Thymus (tissue), 14 donors: ENCODE measurements at places on chromosomes 11 and 22. TPM values are rescaled to one million over a fixed set of nuclear protein-coding genes. Genes with fewer than 3 reads are reported as not detected.

Gene CRACR2B
- total RNA-seq, result 0.57 TPM

Gene KLHL35
- total RNA-seq, result 0.57 TPM

Gene TECTA
- total RNA-seq, result 0.19 TPM

Gene APOL4
- 4.8 TPM for total RNA-seq

Gene CSKMT
- total RNA-seq, result 31.1 TPM

Gene IL10RA
- 22.7 TPM for total RNA-seq

DNA sequence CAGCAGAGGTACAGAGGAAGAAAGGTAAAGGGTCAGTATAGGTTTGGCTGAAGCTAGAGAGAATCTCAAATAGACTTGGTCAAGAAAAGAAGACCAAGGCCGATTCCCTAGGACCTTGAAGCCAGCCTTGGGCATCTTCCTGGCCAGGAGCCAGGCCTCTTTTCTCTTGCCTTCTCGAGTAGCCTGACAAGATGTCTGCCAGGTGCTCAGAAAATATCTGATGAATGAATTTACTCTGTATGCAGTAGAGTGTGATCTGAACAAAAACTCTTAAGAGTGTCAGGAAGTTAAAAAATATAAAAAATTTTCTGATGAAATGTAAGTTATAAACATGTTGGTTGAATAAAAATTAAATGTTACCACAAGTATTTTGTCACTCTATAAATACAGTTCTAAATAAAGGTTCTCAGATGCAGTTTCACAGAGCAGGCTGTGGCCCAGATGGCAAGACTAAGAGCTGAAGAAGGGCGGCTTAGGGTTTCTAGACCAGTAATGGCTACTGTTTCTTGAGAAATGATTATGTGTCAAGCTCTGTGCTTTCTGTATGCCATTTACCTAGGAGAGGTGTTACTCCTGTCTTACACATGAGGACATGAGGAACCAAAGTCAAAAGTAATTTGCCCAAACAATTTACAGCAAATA is 98.1 kb downstream of the ATXN10 start:
- no peaks in the 10 kb centered on the region for H3K27me3 ChIP-seq
- H3K27ac ChIP-seq, result no peak overlapping the region
- H3K36me3 ChIP-seq, result peaks cover 2% of the 10 kb centered on the region

GRCh38 chr11:47571895-47572294 is 6.5 kb downstream of the PTPMT1 start:
- H3K36me3 ChIP-seq, result peaks cover 26% of the 10 kb centered on the region
- H3K27me3 ChIP-seq, result no peaks in the 10 kb centered on the region
- H3K4me1 ChIP-seq, result no peaks in the 10 kb centered on the region
- no peak overlapping the region for H3K27ac ChIP-seq
- no peak overlapping the region for H3K4me3 ChIP-seq
- DNase-seq, result no peak

DNA sequence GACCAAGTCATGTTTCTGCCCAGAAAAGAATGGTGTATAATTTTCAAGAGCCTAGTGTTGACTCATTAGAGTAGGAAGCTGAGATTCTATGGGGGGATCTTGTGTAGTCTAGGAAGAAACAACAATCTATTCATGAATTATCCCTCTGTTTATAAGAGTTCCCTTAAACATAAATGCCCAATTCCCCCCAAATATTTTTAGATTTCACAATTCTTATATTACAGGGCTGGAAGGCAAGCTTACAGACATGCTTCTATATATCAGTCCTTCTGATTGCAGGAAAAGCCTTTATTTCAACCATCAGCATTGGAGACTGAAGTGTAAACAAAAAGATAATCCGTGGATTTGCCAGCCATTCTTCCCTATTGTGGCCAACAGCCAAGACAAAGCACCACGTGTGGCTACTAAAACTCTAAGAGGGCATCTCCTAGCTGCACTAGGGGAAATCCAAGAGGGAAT is 71.4 kb downstream of the NAT10 start:
- DNase-seq, result no peak
- no peaks in the 10 kb centered on the region for H3K27me3 ChIP-seq
- H3K27ac ChIP-seq, result no peak overlapping the region
- no peak overlapping the region for H3K4me3 ChIP-seq
- no peaks in the 10 kb centered on the region for H3K36me3 ChIP-seq
- peaks cover 18% of the 10 kb centered on the region for H3K4me1 ChIP-seq

- no peak overlapping the region for H3K4me3 ChIP-seq
- H3K4me1 ChIP-seq, result no peaks in the 10 kb centered on the region
- no peak overlapping the region for H3K27ac ChIP-seq
- H3K36me3 ChIP-seq, result peaks cover 32% of the 10 kb centered on the region
- DNase-seq, result no peak
Measured at GRCh38 chr11:113736323-113736722, 30.2 kb upstream of the TMPRSS5 start.

DNA sequence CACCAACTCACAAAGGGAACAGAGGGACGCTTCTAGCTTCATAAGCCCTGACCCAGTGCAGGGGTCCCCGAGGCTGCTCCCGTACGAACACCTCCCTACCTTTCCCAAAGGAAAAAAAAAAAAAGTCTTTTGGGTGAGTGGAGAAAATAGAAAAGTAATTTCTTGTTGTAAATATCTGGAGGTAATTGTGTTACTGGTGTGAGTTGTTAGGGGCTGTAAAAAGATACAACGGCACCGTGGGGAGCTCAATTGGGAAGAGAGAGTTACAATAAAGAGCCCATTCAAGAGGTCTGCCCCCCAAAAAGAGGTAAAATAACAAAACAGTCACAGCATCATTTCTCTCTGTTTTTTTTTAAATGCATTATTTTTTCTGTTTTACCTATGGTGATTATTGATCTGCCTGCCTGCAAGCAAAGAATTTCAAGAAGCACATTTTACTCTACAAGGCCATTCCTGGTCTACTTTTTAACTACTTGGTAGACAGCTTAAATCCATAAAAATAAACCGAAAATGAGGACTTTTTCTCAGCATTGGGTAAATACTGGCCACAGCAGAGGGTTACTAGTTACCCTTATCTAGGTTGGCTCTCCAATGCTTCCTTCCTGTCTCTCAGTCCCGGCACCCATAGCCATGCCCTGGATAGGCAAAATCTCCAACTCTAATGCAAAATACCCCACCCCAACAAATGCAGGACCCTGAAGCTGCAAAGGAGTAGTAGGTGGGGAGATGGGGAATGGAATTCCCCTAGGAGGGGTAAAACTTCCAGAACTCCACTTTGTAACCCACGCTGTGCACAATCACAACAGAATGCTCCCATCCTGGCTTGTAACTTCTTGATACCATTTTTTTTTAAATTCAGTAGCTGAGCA is 3.1 kb downstream of the PAX6 start:
- no peaks in the 10 kb centered on the region for H3K36me3 ChIP-seq
- no peak overlapping the region for H3K4me3 ChIP-seq
- no peak for DNase-seq
- peaks cover 100% of the 10 kb centered on the region for H3K27me3 ChIP-seq
- peaks cover 13% of the 10 kb centered on the region for H3K4me1 ChIP-seq
- no peak overlapping the region for H3K27ac ChIP-seq

- H3K36me3 ChIP-seq, result no peaks in the 10 kb centered on the region
- H3K4me3 ChIP-seq, result no peak overlapping the region
- no peak for DNase-seq
- H3K27me3 ChIP-seq, result no peaks in the 10 kb centered on the region
- peaks cover 48% of the 10 kb centered on the region for H3K4me1 ChIP-seq
Measured at GRCh38 chr11:12188548-12189317, 78.3 kb downstream of the MICAL2 start.

DNA sequence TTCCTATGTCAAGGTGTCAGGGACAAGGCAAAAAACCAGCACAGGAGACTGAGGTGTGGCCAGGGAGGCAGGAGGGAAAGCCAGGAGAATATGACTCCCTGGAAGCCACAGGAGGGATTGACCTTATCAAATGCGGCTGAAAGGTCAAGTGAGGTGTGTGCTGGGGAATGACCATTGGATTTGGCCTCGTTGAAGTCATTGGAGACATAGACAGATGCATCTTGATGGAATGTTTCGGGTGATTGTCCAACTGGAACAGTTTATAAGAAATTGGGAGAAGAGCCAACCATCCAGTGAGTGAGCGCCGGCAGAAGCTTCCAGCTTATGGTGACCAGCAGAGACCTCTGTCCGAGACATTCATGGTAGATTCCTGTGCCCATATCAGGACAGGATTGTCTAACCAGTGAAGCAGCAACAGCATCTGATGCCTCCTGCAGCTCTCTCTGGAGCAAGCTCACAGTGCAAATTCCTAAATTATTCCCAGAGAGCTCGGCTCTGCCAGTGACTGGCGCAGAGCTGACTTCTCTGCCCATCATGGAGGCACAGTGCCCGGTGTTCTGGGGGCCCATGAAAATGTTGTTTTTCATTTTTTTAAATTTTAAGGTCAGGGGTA is 95.4 kb downstream of the MYO18B start:
- no peaks in the 10 kb centered on the region for H3K4me1 ChIP-seq
- no peak overlapping the region for H3K27ac ChIP-seq
- no peak for DNase-seq
- H3K4me3 ChIP-seq, result no peak overlapping the region
- H3K27me3 ChIP-seq, result no peaks in the 10 kb centered on the region
- H3K36me3 ChIP-seq, result no peaks in the 10 kb centered on the region

GRCh38 chr11:17905477-17905876 is 107.4 kb downstream of the SERGEF start:
- peaks cover 9% of the 10 kb centered on the region for H3K4me1 ChIP-seq
- no peak for DNase-seq
- no peaks in the 10 kb centered on the region for H3K27me3 ChIP-seq
- H3K27ac ChIP-seq, result no peak overlapping the region
- no peak overlapping the region for H3K4me3 ChIP-seq

DNA sequence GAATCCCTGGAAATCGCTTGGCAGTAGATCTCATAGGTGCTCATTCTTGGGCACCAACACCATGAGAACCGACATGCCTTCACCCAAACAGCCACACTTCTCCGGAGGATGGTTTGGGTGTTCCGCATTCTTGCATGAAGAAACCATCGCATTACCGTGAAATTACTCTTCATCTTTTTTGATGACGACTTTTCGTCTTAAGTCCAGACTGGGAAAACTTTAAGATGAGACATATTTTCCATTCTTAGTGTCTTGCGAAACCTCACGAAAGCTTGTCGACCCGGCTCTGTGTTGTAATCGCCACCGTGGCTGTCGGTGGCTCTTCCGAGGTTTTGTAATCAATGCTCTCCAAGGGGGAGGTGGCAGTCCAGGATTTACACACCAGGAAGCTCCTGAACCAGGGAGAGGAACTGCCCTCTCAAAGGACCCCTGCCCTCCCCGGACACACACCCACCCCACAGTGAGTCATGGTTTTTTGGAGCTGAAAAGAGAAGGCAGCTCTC is 1.7 kb downstream of the TOM1 start:
- no peak overlapping the region for H3K4me3 ChIP-seq
- peaks cover 6% of the 10 kb centered on the region for H3K36me3 ChIP-seq

DNA sequence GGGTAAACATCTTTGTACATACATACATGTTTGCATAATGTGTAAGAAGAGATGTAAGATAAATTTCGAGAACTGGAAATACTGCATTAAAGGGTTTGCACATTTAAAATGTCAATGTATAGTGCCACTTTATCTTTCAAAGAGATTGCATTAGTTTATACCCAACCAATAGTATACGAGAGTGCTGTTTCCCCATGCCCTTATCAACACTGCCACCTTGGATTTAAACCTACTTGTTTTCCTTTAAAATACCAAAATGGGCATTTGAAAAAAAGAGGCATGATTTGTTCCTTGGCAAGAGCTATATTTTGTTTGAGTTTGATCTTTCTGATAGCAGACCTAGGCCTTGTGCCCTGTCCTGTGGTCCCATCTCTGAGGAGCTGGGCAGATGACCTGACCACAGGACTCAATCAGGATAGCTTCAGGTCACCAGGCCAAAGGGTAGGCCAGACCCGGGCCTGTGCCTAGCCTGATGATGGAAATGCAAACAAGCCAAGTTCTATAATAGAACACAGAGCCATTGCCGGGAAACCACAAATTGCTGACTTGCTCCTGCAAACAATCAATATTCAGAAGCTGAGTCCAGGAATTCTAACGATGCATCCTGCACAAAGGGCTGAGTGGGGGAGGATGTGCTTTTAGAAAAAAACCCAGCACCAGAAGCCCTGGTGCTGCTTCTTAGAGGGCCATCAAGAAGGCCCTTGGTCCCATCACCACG is 16.9 kb upstream of the ALG8 start:
- no peak overlapping the region for H3K27ac ChIP-seq
- no peak overlapping the region for H3K4me3 ChIP-seq
- no peaks in the 10 kb centered on the region for H3K36me3 ChIP-seq
- no peak for DNase-seq
- H3K27me3 ChIP-seq, result no peaks in the 10 kb centered on the region

DNA sequence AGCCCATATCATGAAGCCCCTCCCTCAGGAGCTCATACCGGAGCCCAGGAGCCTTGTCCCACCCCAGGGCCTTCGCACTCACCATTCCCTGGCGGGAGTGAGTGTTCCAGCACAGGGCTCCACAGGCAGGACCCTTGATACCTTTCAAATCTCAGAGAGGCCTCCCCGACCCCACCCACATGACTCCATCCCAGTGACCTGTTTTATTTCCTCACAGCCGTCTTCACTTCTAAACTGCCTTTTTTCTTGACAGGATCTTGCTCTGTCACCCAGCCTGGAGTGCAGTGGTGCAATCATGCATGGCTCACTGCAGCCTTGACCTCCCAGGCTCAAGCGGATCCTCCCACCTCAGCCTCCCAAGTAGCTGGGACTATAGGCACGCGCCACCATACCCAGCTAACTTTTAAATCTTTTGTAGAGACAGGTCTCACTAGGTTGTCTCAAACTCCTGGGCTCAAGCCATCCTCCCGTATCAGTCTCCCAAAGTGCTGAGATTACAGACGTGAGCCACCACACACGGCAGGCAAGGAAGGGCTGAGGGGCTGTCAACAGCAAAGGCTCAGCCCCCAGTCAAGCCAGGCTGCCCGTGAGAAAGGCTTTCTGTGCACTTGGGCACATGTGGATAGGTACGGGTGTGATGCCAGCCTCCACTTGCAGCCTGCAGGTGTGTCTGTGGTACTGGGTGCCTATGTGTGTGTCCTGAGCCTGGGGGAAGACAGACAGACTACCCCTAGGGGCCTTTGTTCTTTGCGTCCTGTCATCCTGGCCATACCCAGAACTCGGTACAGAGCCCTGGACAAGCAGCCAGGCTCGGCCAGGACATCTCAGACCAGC is 9.3 kb downstream of the RPL3 start:
- no peaks in the 10 kb centered on the region for H3K27me3 ChIP-seq
- no peaks in the 10 kb centered on the region for H3K4me1 ChIP-seq
- DNase-seq, result no peak
- H3K4me3 ChIP-seq, result no peak overlapping the region
- peaks cover 39% of the 10 kb centered on the region for H3K36me3 ChIP-seq

DNA sequence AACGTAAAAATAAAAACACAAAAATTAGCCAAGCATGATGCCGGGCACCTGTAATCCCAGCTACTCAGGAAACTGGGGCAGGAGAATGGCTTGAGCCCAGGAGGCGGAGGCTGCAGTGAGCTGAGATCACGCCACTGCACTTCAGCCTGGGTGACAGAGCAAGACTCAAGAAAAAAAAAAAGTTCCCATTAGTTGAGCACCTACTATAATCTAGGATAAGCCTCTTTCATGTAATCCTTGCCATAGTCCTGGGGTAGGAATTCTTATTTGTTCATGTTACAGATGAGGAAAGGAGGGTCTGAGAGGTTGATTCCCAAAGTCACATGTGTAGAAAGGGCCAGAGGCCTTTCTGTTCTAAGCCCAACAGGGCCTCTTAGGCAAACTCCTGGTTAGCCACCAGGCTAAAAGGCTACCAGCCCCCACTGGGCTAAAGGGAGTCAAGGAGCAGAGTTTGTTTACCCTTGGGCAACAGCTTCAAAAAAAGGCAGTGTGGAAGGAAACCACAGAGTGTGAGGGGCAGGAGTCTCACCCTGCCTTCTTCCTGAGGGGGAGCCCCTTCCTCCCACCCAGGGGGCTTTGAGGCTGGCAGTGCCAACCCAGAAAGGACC is 21.6 kb upstream of the CSNK1E start:
- H3K4me3 ChIP-seq, result no peak overlapping the region
- H3K27me3 ChIP-seq, result peaks cover 22% of the 10 kb centered on the region
- H3K36me3 ChIP-seq, result no peaks in the 10 kb centered on the region
- peaks cover 13% of the 10 kb centered on the region for H3K4me1 ChIP-seq
- no peak overlapping the region for H3K27ac ChIP-seq
